A549 treated with CORT108297 at 1 μM for 4 hours (cell line): ENCODE measurements at places on chromosomes 1 and 21. TPM values are rescaled to one million over a fixed set of nuclear protein-coding genes. Genes with fewer than 3 reads are reported as not detected.

The THBS3 gene
- 6.6 to 10.6 TPM (median 9.6 TPM) in 5 replicates for total RNA-seq

The DDR2 gene
- total RNA-seq = 0.25 to 0.42 TPM (median 0.37 TPM) in 5 replicates

The FCRL1 gene
- not detected in 5 replicates for total RNA-seq

The RRP15 gene
- total RNA-seq = 25.3 to 30.5 TPM (median 28.4 TPM) in 5 replicates

The UHMK1 gene
- total RNA-seq = 16.7 to 23.3 TPM (median 19.1 TPM) in 5 replicates

The CPT2 gene
- 8.1 to 9.5 TPM (median 8.6 TPM) in 5 replicates for total RNA-seq

The UMODL1 gene
- not detected in 5 replicates for total RNA-seq

The MPZL1 gene
- total RNA-seq = 101 to 128 TPM (median 111 TPM) in 5 replicates

The TRIM45 gene
- total RNA-seq = 1.1 to 1.6 TPM (median 1.5 TPM) in 5 replicates

The CD5L gene
- not detected in 5 replicates for total RNA-seq

The MYOG gene
- not detected in 5 replicates for total RNA-seq

The HSPB7 gene
- 0.07 TPM in 1 of 5 replicates, not detected in the others for total RNA-seq

The CCDC185 gene
- 0.08 to 0.13 TPM (median 0.10 TPM) in 4 of 5 replicates, not detected in the other for total RNA-seq

The FAM72C gene
- total RNA-seq = 4.3 to 7.1 TPM (median 5.5 TPM) in 5 replicates

The NUF2 gene
- total RNA-seq = 26.3 to 33.2 TPM (median 29.1 TPM) in 5 replicates

The GNAT2 gene
- 0.09 TPM in 1 of 5 replicates, not detected in the others for total RNA-seq

The KCNJ10 gene
- 0.09 TPM in 1 of 5 replicates, not detected in the others for total RNA-seq

The C1orf226 gene
- 0.50 to 0.85 TPM (median 0.74 TPM) in 5 replicates for total RNA-seq

The TSACC gene
- 1.8 to 4.1 TPM (median 2.1 TPM) in 5 replicates for total RNA-seq

The CNR2 gene
- total RNA-seq = not detected in 5 replicates

The FCER1G gene
- total RNA-seq = 0.16 to 0.36 TPM in 2 of 5 replicates, not detected in the others

The PCBP3 gene
- total RNA-seq = 0.92 to 1.5 TPM (median 1.2 TPM) in 5 replicates

The CSF3R gene
- not detected in 5 replicates for total RNA-seq

The TAS1R1 gene
- not detected in 5 replicates for total RNA-seq

The KIAA1614 gene
- 0.40 to 1.2 TPM (median 1.0 TPM) in 5 replicates for total RNA-seq

The C1QA gene
- total RNA-seq = not detected in 5 replicates

The DMRTA2 gene
- total RNA-seq = 0.06 to 0.23 TPM (median 0.17 TPM) in 5 replicates

The NFASC gene
- total RNA-seq = 1.5 to 1.6 TPM (median 1.5 TPM) in 5 replicates

The SAMSN1 gene
- total RNA-seq = not detected in 5 replicates

The HES4 gene
- 20.6 to 68.1 TPM (median 67.3 TPM) in 5 replicates for total RNA-seq

The KIRREL1 gene
- 23.8 to 37.3 TPM (median 32.8 TPM) in 5 replicates for total RNA-seq

The GPR25 gene
- total RNA-seq = not detected in 5 replicates

The RNU1-3 gene
- total RNA-seq = 11.7 TPM in 1 of 5 replicates, not detected in the others
